ENCODE measurements at places on chromosomes 6 and 20.

- no peak for DNase-seq
Measured at GRCh38 chr20:56758706-56759105, 129.6 kb downstream of the TFAP2C start.

GRCh38 chr20:36658300-36658699 lies 12.3 kb upstream of the SLA2 start:
- no peak for DNase-seq

DNA sequence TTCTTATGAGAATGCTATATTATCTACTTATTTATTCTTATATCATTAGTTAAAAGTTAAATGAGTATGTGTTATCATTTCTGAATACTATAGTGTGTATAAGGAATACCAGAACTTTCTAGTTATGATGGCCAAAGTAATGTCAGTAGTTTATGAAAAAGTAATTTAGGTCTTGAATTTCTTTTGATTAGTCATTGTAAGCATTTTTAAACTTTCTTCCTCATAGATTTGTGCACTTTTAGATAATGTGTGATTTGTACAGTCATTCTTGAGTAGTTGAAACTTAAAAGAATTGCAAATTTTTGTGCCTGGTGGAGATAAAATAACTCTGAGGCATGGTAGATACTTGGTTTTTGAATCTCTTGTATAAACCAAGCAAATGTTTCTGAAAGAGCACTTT lies 311.3 kb downstream of the CDKAL1 start:
- DNase-seq = no peak

- no peak for DNase-seq
Measured at GRCh38 chr6:12474167-12475140, 184.3 kb downstream of the EDN1 start.

DNA sequence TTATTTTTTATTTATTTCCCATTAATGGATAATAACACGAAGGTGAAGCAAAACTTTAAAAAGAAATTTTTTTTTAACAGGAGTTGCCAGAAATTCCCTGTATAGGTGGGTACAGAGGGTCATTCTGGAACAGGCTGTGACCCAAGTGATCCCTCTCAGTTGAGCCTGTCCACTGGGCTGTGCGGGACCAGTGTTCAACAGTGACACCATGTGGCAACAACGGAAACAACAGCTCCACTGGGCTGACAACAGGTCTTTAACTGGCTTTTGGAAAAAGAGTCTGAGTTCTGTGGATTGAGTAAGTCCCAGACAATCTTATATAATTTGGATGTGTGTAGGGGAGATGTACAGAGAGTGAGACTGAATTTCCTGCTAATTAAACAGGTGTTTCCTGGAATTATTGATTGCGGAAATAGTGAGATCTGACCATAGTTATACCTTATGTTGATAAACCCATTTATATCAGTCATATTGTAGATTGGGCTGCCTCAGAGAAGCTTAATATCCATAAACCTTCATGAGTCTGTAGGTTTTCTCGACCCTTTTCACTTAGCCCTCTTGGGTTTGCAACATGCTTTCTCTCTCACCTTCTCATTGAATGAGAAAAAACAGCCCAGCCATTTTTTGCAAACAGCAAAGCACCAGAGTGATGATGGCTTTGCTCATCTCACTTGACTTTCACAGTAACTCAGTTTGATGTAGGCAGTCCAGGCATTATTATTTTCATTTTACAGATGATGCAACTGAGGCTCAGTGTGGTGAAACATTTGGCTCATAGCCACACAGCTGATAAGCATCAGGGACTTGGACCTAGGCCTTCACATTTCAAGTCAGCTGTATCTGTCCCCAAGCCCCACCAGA lies 17.5 kb downstream of the KIAA1755 start:
- no peak for DNase-seq

DNA sequence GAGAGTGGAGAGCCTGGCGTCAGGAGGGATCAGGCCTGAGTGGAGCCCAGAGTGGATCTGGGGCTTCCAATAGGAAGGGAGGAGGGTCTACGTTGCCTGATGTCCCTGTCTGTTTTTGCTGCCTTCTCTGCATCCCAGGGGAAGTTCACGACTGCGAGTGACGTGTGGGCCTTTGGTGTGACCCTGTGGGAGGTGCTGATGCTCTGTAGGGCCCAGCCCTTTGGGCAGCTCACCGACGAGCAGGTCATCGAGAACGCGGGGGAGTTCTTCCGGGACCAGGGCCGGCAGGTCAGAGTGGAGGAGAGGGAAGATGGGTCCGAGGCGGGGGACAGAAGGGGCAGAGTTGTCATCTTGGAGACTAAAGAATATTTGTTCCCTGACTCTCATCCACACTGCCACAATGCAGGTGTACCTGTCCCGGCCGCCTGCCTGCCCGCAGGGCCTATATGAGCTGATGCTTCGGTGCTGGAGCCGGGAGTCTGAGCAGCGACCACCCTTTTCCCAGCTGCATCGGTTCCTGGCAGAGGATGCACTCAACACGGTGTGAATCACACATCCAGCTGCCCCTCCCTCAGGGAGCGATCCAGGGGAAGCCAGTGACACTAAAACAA lies 9.2 kb upstream of the GTF2H4 start:
- DNase-seq = no peak

DNA sequence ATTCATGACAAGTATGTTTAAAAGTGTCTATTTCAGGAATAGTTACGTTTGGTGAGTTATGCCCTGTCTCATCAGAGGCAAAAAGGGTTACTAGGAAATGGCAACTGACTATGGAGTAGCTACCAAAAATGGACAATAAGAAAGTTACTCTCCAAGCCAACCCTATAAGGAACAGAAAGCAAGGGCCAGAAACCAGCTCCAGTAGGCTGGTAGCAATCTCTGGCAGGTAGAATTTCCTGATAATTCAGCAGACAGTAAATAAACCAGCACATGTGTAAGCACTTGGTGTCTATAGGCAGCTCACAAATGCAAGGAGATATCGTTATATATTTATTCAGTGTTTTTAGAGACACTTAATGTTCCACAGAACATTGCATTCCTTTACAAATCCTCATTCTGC lies 20.3 kb downstream of the SOX4 start:
- no peak for DNase-seq

DNA sequence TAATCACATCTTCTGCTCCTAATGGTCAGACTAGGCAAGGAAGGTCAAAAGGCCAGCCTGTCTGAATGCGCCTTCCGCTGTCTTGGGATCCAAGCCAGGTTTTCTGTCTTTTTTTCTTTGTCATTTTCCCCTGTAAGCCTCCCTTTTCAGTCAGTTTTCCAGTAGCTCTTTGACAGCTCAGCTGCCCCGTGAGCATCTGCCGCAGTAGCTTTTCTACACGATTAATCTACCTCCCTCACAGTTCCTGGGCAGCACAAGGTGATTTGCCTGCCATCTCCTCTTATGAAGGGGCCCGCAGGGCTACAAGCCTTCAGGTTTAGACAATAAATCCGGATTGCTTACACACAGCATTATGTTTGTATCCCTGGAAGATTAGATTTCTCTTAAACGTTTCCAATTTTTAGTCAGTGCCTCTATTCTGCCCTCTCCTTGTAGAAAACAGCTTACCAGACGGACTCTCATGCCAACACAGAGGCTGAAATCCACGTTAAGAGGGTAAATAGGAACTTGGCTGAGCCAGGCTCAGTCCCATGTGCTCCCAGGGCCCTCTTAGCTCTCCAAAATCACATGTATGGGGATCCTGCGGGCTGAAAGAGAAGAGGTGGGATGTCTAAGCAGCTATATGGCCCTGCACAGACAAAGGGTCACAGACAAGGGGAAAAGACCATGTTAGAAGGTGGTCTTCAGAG lies 77.2 kb downstream of the LY86 start:
- DNase-seq = peak; percentile 45

DNA sequence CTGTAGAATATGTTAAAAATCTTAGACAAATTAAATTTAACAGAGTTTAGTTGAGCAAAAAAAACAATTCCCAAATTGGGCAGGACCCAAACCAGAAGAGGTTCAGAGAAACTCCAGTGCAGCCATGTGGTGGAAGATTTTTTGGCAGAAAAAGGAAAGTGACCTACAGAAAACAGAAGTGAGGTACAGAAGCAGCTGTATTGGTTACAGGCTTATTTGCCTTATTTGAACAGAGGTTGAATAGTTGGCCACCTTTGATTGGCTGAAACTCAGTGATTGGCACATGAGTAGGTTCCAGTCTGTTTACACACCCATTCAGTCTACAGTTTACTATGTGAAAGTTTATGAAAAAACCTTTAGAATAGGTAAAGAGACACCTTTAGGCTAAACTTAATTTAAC lies 110.9 kb upstream of the LAMP5 start:
- DNase-seq = no peak

DNA sequence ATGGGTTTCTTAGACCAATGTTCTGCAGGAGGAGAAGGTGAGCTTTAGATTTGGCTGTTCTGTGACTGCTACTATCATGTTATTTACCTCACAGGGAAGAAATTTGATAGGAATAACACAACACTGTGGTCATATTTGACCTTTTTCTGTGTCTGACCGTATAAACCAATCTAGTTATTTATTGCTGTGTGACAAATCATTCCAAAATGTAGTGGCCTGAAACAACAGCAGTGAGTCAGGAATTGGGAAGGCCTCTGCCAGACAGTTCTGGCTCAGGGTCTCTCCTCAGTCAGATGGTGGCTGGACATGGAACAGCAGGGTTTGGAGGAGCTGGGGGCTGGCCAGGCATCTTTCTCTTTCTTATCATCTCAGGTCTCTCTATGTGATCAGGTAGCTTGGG lies 33.0 kb downstream of the RIPOR2 start:
- DNase-seq = no peak

DNA sequence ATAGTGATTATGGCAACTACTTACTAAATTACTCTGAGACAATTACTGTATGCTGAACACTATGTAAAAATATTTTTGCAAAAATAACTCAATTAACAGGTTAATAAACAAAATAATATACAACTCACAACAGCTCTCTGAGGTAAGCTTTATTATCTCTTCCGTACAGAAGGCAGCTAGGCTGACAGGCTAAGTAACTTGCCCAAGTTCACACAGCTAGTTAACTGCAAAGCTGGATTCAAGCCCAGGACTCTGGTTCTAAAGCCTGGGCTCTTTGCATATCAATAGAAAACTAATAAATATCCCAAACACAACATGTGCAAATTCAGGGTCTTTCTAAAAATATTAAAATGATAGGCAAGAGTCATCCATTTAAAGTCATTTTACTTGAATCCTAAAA lies 169.5 kb upstream of the BEND3 start:
- no peak for DNase-seq

DNA sequence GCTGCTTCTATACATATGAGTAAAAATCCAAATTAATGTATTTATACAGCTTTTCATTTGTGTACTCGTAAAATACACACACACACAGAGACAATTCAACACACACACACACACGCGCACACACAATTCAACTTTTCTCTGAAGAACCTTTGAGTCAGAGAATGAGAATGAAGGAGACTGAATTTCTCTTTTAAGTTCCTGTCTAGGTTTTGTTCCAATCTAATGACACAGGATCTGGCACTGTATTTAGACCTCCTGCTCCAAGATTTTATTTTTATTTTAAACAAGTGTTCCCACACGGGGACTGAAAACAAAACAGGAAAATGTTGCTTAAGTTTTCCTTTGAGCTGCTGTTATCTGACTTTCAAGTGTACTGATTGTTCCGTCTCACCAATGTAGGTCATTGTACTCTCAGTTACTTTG lies 250.8 kb downstream of the LAMA2 start:
- no peak for DNase-seq

- DNase-seq = no peak
Measured at GRCh38 chr6:20180935-20181334, 31.3 kb downstream of the MBOAT1 start.

DNA sequence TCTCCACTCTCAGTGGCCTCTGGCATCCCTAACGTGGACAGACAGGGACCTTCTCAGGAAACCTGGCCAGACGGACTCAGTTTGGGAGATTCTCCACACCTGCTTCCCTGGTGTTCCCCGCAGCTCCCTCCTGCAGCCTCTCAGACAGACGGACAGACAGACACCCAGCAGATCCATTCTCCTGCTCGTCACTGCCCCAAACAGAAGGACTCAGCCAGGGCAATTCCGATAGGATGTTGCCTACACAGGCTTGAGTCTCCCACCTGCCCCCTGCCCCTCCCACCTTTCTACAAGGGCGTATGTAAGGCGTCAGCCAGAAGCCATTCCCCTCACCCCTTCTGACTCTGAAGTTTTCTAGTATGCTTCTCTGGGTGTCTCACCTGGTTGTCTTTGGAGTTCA lies 428 bp downstream of the CCM2L start:
- DNase-seq = no peak

DNA sequence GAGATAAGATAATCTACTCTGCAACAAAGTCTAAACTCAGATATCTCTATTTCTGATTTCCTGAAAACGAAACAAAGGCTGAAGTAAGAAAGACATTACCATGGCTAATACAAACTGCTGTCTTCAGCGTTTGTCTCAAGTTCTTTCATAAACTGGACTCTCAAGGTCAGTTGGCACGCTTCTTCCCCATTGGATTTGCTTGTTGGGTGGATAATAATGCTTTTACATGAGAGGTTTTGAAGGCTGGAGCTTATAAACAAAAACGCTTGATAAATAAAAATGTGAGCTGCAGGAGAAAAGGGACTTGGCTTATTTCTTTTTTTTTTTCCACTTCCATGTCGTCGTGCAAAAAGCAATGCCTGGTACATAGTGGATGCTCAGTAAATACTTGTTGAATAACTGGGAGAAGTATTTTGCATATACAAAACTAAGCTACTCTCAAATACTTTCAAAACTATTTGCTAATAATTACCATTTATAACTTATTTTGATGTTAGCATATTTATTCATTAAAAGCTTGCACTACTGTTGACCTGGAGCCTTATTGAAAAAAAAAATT lies 65.7 kb upstream of the EEF1A1 start:
- no peak for DNase-seq

GRCh38 chr20:51506527-51507215 lies 35.8 kb downstream of the NFATC2 start:
- no peak for DNase-seq

DNA sequence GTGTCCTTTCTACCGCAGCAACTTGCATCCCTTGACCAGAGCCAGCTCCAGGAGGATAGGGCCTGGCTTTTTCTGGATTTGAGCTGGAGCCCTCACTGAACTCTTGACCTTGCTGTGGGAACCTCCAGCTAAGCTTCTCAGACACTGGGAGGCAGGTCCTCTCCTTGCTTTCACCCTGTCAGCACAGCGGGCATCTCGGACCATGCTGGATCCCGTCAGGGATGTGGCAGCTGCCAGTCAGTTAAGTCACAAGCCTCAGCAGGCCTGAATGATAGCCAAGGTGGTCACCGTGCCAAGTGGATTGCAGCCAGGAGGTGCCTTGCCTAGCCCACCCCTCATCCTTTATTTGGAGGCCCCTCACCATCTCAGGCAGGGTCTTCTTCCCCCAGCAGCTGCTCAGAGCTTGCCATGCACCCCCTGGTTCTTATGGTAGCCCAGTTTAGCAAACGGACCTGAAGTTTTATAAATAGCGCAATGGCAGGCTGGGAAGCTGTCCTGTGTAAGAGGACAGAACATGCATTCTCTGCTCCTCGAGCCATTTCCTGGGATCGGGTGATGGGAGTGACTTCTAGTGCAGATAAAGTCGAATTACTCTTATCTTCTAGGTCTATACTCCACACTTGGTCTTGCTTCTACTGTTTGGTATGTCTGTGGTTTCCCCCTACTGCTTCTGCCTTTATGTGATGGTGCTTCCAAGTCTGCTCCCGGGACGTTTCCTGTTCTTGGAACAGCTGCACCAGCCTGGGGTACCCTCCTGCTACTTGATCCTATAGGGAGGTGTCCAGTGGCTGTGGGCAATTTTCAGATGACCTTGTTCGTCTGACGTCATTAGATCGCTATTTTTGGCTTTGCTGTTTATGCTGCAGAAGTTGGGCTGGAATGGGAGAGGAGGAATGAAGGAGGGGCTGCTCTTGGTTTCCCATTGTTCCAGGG lies 7.1 kb upstream of the MYLK2 start:
- no peak for DNase-seq
